ENCODE measurements at places on chromosomes 11 and 22. TPM values are rescaled to one million over a fixed set of nuclear protein-coding genes. Genes with fewer than 3 reads are reported as not detected.

Gene OR52A1
- polyA plus RNA-seq = not detected

Gene SLC22A8
- polyA plus RNA-seq = 0.56 TPM

Gene OR2AG2
- polyA plus RNA-seq = not detected

Gene MMP7
- not detected for polyA plus RNA-seq

Gene TRIM6
- polyA plus RNA-seq = 0.93 TPM

- no peak for DNase-seq
These were observed 84.0 kb downstream of the GGTLC2 start for GRCh38 chr22:22728382-22728781.

DNA sequence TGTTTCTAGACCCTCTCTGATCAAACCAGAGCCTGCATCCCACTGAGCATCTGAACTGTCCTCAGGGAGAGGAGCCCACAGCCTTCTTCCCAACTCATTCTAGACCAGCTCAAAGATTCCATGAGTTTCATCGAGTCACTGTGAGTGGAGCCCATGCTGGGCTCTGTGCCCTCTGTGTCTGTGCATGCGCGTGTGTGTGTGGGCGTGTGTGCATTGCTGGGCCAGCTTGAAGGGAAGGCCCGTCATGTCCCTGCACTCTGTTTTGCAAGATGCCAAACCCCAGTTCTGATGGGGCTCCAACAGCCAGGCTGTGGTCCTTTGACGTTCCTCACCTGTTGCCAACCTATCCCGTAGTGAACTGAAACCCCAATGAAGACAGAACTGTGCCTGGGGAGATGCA lies 7.1 kb downstream of the MPEG1 start:
- no peak for DNase-seq

- DNase-seq = no peak
These were observed 22.3 kb upstream of the TESMIN start for GRCh38 chr11:68773521-68774193.

- DNase-seq = no peak
These were observed 6.4 kb downstream of the PLA2G3 start for GRCh38 chr22:31133911-31134310.

- DNase-seq = no peak
These were observed 19.6 kb downstream of the RTN4R start for GRCh38 chr22:20248461-20248978.

DNA sequence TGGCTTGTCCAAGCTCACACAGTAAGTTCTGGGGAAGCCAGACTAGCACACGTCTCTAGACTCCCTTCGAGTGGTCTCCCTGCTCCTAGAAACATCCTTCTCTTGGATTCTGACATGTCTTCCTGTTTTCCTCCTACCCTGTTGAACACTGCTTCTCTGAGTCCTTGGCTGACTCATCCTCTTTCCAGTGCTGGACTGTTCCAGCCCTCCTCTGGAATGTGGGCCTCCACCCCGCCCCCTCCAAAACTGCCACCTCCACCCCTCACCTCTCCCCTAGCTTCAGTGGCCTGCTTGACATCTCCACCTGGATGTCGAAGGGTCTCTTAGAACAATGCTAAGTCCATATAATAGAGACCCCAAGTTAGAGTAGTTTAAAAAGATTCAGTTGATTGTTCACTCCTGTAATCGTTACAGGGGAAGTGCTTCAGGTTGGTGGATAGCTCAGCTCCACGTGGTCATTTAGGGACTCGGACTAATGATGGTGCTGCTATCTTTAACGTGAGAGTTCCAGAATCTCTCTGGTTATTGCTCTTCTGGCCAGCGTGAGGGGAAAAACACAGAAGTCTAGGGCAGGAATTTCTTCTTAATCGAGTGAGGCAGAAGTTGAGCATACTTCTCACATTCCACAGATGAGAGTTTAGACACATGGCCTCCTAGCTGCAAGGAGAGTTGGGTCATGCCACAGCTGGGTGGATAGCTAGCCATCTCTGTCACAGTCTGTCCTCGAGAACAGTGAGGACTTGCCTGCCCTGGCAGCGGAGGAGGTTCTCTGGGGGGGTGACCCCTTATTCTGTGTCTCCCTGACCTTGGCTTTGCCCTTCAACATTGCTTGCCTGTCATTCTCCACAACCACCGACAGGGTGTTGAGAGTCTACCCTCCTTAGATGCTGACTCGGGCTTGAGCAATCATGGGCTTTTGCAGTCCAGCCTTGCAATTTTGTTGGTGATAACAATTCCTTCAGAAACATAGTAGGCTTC lies 4.7 kb upstream of the C11orf96 start:
- DNase-seq = no peak

- DNase-seq = no peak
These were observed 105.4 kb upstream of the TIMP3 start for GRCh38 chr22:32696089-32696488.

DNA sequence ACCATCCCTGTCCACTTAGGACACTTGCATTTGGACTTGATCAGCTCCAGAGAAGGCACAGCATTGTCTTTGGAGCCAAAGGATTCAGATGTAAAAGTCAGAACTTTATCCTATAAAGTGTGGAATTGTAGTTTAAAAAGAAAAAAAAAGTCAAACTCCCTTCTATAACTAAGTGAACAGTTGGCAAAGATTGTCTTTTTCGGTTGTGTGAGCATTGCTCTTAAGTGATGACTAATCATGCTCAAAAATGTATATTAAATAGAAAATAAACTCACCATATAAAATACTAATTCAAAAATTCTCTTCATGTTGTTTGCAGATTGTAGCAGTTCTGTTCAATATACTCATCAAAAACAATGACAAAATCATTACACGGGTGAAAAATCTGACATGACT lies 93.8 kb downstream of the ETS1 start:
- DNase-seq = no peak
